ENCODE measurements at places on chromosomes 2 and 18.

DNA sequence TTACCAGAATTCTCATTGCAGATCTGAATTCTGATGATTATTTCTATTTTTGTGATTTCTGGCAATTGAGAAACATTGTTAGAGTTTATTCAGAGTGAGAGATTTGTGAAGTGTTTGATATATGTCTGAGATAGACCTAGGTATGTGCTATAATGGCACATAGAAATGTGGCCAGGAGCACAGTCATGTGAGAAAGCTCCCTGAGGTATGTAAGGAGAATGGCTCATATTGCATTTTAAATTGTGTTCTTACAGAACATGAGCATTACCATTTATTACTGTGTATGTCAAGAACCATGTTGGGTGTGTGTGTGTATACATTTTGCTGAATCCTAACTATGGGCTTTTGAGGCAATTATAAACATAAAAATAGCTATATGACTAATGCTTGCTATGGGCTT lies 101.2 kb downstream of the RAPGEF4 start:
- DNase-seq, result no peak

- DNase-seq, result peak; percentile 20
Observed at GRCh38 chr18:4453874-4454536, 1.1 kb downstream of the DLGAP1 start.

DNA sequence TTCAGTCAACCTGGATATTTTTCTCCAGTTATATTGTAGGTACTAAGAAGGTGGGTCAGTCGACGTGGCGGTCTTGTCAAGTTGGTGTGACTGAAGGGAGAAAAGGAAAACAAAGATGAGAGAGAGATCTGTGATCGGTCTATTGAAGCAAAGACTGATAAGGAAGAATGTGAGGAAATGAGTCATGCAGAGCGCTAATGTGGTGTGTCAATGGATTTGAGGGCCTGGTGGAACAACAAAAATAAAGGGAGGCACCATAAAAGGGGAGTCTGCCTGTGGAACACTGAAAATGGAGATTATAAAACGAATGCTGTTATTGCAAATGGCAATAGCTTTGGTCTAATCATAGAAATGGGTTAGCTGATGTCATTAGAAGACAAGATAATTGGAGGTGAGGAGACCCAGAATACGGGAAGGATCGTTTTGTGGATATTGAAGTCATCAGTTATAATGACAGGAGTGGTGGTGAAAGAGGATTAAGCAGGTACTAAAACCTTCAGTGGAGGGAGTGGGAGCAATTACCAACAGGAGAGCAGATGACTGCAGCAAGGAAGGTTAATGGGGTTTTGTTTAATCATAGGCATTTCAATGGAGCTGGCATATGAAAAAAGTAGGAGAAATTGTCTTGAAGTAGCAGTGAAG lies 599.1 kb upstream of the FSHR start:
- DNase-seq, result no peak

- no peak for DNase-seq
Observed at GRCh38 chr18:63975628-63976027, 5.7 kb downstream of the SERPINB8 start.

- no peak for DNase-seq
Observed at GRCh38 chr2:33207151-33207740, 260.5 kb downstream of the LTBP1 start.

- DNase-seq, result no peak
Observed at GRCh38 chr2:29817801-29818680, 103.3 kb downstream of the ALK start.

- DNase-seq, result no peak
Observed at GRCh38 chr2:231383416-231384108, 11.9 kb upstream of the B3GNT7 start.

DNA sequence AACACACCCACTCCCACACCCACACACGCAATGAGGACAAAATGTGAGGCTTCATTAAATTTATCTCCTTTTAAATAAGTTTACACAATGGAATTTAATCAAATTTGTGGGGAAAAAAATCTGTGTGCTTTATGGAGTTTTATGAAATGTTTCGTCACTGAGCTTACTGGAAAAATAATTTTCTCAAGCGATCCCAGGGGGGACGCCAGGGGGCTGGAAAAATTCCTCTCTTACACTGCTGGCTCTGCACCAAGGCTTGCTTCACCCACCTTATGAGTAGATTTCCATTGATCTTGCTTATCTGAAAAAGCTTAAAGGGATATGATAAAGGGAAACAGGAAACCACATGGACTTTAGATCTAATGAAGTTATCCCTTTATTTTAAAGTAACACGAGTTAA lies 95.5 kb downstream of the CABYR start:
- DNase-seq, result no peak

DNA sequence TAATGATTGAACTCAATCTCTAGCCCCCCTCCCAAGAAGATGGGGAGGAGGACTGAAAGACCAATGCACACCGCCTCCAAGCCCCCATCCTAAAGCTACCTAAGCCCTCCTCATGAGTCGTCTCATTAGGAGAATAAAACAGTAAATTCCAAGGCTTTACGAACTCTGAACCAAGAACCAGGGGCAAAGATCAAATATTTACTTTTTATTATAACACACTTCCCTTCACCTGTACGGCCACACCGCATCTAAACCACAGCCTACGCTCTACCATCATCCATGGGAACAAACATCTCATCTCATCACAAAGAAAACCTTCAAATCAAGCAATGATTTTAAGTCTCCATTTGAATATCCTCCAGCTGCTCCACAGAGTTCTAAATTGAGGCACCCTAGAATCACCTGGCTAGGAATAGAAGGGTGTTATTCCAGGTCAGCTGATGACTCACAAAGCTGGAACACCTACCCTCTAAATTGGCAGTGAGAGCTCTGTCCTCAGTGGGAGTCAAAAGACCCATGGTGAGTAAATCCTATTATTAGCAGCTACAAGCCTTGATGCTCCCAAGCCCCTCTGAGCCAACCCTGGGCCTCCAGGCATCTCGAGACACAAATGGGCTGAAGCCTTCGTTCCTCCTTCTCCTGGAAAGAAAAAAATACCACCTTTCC lies 45.6 kb upstream of the BZW1 start:
- DNase-seq, result no peak

- DNase-seq, result no peak
Observed at GRCh38 chr2:60885683-60886082, 4.3 kb downstream of the REL start.

GRCh38 chr2:153871231-153872221 lies at the start of gene GALNT13:
Gene GALNT13, plus strand, starts transcription at chr2:153871922.
- DNase-seq, result peak; percentile 62

DNA sequence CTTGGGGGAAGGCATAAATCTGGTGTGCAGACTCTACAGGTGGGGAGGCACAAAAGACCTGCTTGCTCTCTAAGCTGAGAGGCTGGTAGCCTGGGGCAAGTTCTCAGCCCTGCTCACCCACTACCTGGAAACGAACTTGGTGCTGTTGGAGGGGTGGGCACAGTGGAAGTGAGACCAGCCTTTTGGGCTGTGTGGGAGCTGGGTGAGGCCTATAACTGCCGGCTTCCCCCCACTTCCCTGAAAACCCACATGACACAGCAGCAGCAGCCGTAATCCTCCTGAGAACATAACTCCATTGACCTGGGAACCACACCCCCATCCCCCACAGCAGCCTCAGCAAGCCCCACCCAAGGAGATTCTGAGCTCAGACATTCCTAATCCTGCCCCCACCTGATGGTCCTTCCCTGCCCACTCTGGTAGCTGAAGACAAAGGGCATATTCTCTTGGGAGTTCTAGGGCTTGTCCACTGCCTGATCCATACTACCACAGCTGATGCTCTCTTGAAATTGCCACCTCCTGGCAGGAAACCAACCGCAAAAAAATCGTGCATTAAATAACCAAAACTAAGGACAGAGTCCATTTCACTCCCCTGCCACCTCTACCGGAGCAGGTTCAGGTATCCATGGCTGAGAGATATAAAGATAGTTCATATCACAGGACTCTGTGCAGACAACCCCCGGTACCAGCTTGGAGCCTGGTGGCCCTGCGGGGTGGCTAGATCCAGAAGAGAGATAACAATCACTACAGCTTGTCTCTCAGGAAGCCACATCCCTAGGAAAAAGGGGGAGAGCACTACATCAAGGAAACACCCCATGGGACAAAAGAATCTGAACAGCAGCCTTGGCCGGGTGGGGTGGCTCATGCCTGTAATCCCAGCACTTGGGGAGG lies 178.1 kb downstream of the NDUFA10 start:
- no peak for DNase-seq

- no peak for DNase-seq
Observed at GRCh38 chr2:47201224-47201623, 46.1 kb upstream of the STPG4 start.

DNA sequence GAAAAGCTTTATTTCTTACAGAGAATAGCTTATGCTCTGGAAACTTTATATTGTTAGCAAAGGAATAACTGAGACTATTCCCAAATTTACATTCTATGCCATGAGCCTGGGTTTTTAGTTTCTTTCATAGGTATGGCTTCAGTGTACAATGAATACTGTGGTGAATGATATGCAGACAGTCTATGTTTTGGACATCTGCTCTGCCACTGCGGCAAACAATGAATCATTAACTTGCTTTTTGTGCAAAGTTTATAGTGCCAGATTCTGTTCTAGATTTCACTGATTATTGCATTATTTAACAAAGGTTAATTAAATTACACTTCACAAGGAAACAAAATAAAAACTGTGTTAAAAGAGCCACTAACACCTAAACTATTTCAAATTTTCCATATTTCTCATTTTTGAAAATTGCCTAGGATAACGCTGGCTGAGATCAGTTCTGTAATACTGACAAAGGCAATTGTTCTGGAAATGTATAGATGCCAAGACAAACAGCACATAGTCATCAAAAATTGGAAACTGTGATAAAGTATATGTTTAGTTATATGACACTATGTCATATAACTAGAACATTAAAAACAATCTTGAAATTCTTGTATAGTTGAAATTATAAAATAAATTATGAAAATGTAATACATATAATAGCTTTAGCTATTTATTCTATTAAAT lies 74.7 kb downstream of the ITSN2 start:
- DNase-seq, result no peak

DNA sequence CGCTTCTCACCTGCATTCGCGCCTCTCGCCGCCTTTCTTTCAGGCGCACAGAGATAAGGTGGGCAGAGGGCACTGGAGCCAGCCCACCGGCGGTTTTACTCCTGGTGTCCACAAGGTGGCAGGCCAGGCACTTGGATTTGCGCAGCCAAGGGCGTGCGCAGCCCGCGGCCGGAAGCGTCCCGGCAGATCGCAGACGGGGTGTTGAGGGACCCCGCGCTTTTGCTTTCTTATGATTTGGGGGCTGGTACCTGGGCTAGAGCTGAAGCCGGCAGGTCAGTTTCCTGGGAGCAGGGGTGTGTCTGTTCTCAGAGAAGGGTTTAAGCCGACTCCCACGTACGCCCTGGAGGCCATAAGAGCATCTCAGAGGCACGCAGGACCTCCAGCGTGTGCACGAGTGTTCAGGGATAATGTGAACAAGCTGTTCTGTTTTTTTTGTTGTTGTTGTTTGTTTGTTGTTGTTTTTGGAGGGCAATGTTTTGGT lies 305.6 kb upstream of the CXCR4 start:
- peak; percentile 77 for DNase-seq

- DNase-seq, result no peak
Observed at GRCh38 chr2:26687328-26687727, 5.2 kb upstream of the KCNK3 start.

GRCh38 chr18:66138642-66139041 lies 387.8 kb downstream of the CDH7 start:
- no peak for DNase-seq

DNA sequence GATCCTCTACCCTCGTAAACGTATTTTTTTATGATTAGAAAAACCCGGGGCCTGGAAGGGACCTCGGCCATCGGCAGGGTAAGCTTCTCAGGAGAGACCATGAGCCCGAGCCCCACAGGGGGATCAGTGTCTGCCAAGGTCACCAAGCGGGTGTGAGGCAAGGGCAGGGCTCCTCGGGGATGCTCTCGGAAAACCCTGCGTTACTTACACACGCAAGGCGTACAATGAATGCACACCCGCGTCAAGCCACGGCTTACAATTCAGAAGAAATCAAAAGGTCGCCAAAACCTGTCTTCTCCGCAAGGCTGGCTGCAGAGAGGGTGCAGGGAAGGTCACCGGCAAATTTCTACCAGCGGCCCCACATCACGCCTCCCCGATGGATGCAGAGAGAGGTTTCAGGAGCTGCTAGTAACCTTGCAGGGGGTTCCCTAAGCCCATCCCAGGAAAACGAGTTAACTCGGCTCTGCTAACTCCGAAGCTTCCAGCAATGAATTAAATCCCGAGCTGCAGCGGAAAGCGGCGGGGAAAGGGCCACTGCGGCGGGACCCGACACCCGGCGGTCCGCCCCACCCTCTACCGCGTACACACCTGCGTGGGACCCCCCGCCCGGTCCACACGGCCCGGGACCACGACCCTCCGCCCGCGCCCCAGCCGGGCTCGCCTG lies 638 bp downstream of the ST3GAL5 start:
- DNase-seq, result peak; percentile 40

DNA sequence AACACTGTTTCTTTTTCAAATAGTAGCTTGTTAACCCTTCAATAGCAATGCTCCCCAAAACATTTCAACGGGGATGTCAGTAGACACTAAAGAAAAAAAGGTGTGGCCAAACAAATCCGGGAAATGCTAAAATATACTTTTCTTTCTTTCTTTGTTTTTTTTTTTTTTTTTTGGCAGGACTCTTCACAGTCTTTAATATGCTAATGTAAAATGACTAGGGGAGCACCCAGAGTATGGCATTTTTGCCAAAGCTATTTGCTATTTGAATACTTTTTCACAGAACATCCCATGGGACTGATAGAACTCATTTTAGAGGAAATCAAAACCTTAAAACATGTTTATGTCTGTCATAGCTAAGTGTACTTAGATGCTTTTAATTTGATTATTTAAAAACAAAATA lies 32.1 kb downstream of the ATF2 start:
- no peak for DNase-seq

DNA sequence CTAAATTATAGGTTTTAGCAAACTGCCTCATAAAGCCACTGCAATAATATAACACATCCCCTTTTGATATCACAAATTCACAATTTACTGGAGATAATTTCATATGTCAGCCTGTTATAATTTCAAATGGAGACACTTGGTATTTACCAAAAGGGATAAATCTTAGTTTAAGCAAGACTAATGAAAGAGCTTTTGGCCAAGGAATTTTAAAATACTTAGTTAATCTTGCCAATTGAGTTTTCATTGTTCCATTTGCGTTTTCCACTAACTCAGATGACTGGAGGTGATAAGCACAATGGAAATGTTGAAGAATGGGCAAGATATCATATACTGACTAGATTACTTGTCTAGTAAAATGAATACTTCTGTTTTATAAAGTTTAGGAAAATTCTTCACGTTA lies 379.3 kb upstream of the SYT4 start:
- DNase-seq, result no peak

DNA sequence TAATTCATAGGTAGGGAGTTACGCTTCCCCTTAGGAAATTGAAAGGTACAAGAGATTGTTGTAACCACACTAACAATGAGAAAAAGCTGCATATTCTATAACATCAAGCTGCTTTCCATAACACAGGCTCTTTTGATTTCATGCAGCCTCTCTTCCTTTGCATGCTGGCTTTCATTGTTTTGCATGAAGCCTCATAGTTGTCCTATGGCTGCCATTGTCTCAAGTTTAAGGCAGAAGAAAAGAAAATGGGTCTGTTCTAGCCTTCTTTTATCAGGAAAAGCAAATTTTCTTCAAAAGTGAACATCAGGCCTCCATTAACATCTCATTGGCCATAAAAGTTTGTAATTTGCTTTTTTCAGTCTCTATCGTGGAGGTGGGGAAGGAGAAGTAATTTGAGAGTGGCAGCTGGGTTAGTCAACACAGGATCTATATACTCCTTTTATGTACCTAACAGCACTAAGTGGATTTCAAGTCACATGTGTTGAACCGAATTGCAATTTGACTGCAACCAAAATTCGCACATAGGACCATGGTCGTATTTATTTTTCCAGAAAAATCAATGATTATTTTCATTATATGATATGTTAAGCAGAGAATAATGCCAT lies 248.5 kb upstream of the RND3 start:
- DNase-seq, result no peak

Data from femur (tissue), 1 donor.